ENCODE measurements at places on chromosomes 5 and 9.
A peak's percentile ranks its signal among the peaks of the same experiment; 100 is the strongest.

DNA sequence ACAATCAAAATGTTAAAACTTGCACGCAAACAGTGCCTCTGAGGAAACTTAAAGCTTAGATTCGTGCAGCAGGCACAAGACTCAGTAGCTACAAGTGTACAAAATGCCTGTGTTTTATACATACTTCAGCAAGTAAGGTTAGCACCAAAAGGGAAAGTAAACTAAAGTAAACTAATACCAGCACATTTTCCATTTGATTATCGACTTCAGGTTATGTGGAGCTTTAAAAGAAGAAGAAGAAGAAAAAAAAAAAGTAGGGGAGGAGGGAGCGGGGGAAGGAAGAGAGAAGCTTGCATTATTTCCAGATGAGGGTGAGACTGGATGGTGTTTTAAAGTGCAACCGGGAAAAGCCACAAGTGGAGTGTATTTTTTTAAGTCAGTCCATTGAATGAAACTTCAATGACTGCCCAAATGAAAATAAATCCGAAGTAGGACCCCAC, 596 bp upstream of the ADAMTS6 start:
- DNase-seq = peak; percentile 40

DNA sequence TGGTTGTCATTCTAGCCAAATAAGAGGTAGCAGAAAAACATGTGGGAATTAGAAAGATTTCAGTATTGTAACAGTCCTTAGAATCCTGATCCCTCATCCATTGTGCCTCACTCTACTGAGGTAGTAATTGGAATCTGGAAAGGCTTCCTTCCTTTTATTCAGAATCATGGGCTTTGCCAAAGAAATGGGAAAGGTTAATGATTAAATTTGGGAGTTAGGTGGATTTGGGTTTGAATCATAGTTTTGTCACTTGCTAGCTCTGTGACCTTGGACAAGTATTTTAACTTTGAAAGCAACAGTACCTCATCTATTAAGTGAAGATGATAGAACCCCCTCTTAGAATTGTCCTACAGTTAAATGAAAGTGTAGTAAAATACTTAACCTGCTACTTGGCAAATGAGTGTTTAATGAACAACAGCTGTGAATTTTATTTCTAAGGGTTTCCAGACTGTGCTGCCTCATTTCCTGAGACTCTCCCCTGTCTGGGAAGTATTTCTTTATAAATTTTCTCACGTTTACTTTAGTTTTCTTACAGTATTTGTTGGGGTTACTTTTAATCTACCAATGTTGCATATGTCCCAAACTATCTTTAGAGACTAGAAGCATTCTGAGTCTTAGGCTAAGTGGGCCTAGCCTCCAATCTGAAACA, 11.7 kb downstream of the SPDL1 start:
- no peak for DNase-seq

- DNase-seq = no peak
Measured at GRCh38 chr5:102937894-102938293, 182.0 kb downstream of the GIN1 start.

GRCh38 chr5:141701360-141702119, 19.5 kb upstream of the ARAP3 start:
- DNase-seq = no peak

DNA sequence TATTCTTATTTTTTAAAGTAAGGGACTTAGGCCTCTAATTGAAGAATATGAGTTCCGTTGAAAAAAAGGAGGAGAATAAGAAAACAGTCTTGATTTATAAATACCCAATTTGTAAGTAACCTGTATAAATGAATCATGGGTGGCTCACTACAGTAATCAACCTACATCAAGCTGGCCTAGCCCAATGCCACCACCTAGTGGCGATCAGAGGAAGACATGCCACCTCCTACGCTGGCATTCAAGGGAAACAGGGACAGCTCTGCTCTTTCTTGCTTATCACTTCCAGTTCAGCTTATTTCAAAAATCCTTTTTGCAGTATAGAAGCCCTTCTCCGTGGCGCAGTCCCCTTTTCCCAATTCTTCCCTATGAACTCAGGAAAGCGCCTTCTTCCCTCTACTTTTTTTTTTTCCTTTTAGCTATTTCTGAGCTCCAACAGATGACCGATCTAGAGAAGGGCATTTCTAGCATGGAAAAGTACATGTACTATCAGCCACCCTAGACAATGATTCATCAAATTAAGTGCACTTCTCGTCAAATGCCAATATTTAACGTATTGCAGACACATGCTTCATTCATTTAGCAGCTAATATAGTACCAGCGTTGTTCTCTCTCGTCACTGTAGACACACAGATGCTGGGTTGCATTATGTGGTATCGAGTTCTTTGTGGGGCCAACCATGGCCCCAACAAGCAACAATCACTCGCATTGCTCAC, 28.3 kb downstream of the PTPN3 start:
- DNase-seq = peak; percentile 65

DNA sequence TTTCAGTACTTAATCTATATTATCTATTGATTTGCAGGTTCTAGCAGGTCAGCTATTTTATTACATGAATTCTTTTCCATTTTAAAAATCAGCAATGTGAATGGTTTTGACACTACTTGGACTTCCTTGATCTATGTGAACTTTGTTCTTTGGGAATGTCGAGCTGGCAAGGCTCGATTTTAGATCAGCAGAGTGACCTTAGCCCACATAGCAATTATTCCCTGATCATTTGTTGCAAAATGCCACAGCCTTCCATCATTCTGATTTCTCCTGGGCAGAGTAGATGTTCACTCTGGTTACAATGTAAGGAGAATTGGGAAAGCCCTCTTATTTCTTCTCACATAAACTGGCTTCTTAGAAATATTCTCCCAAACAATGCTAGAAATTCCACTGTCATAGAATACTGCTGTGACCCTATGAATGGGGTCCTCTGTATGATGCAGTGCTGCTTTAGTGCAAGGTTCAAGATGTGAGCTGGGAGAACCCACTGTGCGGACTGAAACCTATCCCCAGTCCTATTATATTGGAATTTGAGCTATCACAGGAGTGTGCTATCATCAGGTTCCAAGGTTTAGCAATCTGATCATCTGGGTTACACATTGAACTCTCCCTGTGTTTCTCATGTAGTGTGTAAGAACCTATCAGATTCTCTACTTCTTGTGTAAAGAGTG, 15.7 kb upstream of the GDA start:
- DNase-seq = no peak

GRCh38 chr5:38718771-38719391, 126.9 kb upstream of the OSMR start:
- DNase-seq = no peak

GRCh38 chr5:92320446-92320845, 937.3 kb upstream of the ARRDC3 start:
- DNase-seq = no peak

DNA sequence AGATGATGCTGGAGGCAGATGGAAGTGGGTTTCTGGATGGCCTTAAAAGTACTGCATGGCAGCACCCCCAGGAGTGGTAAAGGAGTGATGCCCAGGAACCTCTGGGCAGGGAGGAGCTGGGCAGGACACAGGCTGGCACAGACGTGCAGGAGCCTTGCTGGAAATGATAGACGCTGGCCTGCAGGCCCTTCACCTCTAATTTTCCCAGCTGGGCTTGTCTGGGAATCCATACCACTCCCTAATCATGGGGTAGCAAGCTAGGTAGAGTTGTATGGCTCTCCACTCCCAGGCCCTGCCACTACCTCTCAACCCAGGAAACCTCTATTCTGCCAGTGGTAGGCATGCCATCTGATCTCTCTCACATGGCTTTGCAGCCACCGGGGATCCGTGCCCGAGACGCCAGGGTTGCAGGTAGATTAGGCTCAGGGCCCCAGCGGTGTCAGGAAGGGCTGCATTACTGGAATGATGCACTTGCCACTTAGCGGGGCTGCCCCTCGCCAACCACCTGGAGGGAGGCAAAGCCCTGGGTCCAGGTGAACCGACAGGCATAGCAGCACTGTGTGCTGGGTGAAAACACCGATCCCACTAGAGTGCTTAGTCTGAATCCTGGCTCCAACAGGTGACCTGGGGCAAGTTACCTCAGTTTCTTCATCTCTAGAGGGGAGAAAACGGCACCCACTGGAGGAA, 79.6 kb upstream of the SLC25A51 start:
- DNase-seq = no peak

GRCh38 chr9:19481971-19482404, 73.2 kb downstream of the ACER2 start:
- DNase-seq = no peak

- peak; percentile 5 for DNase-seq
Measured at GRCh38 chr5:163917747-163918146, 412.3 kb downstream of the MAT2B start.

GRCh38 chr5:143396353-143396940, 7.0 kb downstream of the NR3C1 start:
- peak; percentile 8 for DNase-seq

- no peak for DNase-seq
Measured at GRCh38 chr9:85303757-85304134, 438.0 kb downstream of the AGTPBP1 start.

DNA sequence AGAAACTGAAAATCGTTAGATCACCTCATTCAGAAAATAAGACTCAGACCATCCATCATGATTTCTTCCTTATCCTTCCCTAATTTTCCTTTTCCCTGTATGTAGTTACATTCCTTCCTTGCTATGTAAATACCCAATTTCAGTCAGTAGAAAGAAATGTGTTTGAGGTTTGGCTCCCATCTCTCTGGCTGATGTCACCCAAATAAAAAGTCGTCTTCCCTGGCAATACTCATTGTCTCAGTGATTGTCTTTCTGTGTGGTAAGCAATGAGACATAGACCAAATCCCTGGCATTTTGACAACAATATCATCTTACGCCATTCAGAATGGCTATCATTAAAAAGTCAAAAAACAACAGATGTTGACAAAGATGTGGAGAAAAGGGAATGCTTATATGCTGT, 303.9 kb upstream of the EDIL3 start:
- no peak for DNase-seq

GRCh38 chr5:173493040-173493439, 123.4 kb downstream of the BOD1 start:
- no peak for DNase-seq

- DNase-seq = no peak
Measured at GRCh38 chr5:35857606-35858205, 1.0 kb downstream of the IL7R start.

DNA sequence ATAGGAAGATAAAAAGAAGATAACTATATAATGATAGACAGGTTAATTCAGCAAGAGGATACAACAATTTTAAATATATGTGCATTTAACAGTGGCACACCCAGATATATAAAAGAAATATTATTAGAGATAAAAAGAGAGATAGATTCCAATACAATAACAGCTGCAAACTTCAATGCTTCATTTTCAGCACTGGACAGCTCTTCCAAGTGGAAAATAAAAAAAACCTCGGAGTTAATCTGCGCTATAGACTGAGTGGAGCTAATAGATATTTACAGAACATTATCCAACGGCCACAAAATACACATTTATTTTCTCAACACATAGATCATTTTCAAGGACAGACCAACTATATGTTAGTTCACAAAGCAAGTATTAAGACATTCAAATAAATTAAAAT, 1229.5 kb upstream of the CDH6 start:
- DNase-seq = no peak

GRCh38 chr5:124408738-124409453, 337.5 kb downstream of the ZNF608 start:
- DNase-seq = no peak

GRCh38 chr9:107976767-107977166, 487.2 kb upstream of the KLF4 start:
- no peak for DNase-seq

DNA sequence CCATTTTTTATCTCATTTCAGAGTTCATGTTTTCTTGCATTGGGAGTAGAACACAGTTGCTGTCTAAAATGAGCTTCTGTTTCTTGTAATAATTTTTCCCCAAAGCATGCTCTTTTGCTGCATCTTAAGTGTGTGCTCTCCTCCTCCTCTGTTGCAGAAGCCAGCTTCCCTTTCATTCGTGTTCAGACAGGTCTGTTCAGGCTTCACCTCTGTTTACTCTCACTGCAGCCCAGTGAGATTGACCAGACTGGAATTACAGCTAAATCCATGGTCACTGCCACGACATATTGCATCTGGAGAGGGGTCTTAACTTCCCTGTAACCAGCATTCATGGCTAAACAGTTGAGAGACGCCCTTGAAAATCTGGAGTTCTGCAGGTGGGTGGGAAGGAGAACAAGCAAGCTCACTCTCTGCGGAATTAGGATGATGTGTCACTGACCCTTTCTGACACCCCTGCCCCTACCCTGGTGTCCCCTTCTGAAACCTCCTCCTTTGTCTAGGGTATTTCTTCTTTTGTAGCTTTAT, 223.2 kb downstream of the FSTL4 start:
- DNase-seq = no peak

DNA sequence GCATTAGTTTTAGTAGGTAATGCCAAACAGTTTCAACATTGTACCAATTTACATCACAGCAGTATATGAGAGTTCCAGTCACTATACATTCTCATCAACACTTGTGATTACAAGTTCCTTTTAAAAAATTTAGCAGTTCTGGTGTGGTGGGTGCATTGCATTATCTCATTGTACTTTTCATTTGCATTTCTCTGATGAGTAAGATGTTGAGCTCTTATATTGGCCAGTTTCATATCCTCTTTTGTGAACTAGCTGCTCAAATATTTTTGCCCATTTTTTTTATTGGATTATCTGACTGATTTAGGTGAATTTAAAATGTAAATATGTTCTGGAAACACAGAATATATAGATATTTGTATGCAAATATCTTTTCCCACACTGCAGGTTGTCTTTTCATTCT, 160.9 kb upstream of the NR3C1 start:
- no peak for DNase-seq

- no peak for DNase-seq
Measured at GRCh38 chr9:26418480-26418879, 474.1 kb downstream of the CAAP1 start.
